NCI-H82 (cell line): ENCODE measurements at places on chromosomes 12 and 14.

- no peak for DNase-seq
Measured at GRCh38 chr12:94089891-94090290, 58.5 kb upstream of the PLXNC1 start.

GRCh38 chr14:96056509-96057422 lies 17.6 kb downstream of the C14orf132 start:
- peak; percentile 93 for DNase-seq

DNA sequence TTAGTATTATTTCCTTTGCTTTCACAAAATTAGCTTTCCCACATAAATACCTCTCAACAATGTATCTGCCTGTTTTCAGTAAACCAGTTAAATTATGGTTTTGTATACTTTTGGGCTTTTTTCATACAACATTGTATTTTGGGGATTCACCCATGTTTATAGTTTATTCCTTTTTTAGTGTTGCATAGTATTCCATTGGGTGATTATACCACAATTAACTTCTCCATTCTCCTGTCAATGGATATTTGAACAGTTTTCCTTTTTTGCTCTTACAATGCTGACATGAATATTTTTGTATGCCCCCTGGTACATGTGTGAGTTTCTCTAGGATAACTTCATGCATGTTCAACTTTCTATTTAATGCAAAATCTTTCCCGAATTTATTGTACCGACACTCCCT lies 12.6 kb upstream of the NDUFA12 start:
- DNase-seq, result no peak

- DNase-seq, result no peak
Measured at GRCh38 chr12:85784096-85784720, 52.0 kb downstream of the RASSF9 start.

DNA sequence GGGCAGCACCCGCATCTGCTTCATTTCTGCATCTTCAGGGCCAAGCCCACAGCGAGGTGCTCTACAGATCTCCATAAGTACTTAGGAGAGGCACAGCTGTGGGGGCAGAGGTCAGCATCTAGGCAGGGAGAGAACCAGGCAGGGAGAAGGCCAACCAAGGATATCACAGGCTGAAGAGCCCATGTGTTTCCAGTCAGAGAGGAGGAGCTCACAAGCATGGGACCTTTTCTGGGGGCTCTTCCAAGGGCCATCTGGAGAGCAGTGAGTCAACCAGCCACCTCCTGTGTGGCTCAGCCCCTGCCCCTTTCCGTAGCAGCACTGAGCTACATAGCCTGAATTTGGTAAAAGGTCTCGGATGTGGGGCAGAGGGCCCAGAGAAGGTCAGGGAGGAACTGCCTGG lies 78.5 kb downstream of the ARL6IP4 start:
- DNase-seq, result peak; percentile 26

DNA sequence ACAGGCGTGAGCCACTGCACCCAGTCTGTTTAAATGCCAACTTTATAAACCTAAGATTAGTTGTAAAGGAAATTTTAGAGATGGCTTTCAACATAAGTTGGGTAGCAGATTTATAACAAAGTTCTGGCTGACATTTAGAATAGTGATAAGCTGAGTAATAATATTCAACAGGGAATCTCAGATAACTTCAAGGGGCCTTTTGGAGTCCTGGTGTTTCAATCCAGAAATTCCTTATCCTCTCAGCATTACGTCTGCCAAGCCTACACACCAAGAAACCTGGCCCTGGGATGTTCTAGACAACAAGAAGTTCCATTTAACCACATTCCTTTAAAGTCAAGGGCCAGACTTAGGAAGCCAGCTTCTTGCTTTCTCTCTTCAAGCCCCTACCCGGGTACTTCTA lies 59.5 kb upstream of the DYRK2 start:
- no peak for DNase-seq

GRCh38 chr12:132685400-132685799 lies 1.7 kb downstream of the POLE start:
- DNase-seq, result no peak

- no peak for DNase-seq
Measured at GRCh38 chr12:65501093-65501621, 222.7 kb downstream of the MSRB3 start.

- DNase-seq, result no peak
Measured at GRCh38 chr12:79299447-79300198, 391.1 kb downstream of the PAWR start.

GRCh38 chr12:111100003-111100402 lies 179.6 kb upstream of the MYL2 start:
- DNase-seq, result no peak

DNA sequence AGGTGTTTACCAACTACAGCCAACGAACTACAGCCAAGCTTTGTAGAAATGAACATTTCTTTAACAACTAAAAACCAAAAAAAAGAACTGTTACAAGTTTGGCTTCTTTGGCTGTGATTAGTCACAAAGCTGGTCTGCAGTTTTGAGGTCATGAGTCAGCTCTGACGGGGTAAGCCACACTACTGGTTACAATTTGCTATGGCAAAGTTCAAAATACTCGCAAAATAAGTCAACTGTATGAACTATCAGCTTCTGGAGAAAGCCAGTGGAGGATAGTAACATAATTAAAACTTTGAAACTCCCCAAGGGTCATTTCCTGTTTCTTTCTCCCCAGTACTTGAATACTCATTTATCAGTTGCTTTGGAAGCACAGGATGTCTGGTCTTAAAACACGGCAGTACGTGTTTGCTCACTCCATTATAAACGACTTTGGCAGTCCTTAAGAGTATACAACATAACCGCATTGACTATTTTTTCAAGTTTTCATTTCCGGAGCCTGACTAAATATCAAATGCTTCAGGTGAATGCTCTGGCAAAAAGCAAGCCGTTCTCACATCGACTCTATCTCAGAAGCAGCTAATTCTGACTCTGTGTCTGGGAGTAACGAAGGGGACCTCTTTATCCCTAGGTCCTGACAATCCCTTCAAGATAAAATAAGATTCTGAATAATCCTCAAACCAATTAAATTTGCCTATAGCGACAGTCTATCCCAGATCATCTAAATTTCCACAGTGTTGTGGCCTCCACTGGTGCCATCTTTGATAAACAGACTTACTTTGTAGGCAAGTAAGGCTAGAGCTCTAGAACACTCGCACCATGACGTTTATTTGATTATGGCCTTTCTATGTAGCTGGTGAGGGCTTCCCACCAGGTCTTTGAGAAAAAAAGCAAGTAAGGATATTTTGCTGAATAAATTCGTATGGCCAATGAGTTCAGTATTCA lies 10.6 kb downstream of the PHLDA1 start:
- no peak for DNase-seq

GRCh38 chr12:4039931-4040330 lies 166.7 kb upstream of the PARP11 start:
- no peak for DNase-seq

DNA sequence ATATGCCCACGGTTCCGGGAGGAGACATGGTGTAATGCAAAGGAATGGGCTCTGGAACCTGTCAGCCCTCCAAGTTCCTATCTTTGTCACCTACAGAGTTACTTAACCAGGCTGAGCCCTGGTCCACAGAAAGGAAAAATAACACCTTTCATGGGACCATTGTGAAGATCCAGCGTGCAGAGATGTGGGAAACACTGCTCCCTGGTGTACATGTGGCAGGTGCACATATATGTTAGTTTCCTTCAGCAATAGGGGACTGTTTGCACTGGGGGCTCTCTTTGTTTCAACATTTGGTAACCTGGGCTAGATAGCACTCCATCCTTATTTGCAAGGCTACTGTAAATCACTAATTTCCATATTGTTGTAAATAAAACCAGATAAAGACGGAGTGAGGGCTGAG lies 72.3 kb downstream of the ANO2 start:
- DNase-seq, result peak; percentile 66

DNA sequence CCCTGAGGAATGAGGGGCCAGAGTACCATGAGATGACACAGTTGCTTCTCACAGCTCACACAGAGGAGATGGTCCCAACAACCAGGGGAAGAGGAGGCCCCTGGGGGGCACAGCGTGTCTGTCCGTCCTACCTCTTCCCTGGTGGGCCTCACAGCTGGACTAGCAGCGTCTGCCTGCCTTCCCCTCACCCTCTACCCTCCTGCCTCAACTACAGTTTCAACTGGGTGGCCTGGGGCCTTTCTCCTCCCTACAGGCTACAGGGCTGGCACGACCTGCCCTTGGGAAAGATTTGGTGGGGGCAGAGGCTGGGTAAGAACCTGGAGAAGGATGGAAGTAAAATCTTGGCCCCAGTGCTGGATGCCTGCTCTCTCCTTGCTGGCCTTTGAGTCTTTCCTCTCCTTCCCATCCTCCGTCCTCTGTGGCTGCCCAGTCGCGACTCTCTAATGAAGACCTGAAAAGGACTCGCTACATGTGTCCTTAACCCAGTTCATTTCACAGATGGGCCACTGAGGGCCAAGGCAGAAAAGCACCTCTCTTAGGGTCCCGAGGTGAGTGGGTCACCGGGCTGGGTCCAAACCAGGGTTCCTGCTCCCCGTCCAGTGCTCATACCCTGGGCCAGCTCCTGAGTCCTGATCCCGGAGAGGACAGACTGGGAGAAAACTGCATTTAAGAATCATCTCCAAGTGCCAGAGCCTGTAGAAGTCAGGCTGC lies 232.5 kb downstream of the BCL11B start:
- DNase-seq, result no peak

DNA sequence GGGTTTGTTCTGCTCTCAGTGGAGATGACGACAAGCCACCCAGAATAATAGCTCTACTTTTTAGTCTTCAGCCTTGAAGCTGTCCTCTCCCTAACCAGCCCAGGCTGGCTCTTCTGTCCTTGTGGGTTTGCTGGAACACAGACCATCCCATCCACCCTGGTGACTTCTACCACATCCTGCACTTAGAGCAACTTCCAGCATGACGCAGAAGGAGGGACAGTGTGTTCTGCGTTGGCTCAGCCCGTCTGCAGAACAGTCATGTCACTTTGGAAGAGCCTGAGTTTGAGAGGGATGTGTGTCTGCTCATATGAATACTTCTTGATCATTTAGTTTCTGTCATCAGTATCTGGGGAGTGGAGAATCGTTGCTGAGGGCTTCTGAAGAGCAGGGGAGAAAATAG lies 198.0 kb downstream of the CACNA1C start:
- no peak for DNase-seq

DNA sequence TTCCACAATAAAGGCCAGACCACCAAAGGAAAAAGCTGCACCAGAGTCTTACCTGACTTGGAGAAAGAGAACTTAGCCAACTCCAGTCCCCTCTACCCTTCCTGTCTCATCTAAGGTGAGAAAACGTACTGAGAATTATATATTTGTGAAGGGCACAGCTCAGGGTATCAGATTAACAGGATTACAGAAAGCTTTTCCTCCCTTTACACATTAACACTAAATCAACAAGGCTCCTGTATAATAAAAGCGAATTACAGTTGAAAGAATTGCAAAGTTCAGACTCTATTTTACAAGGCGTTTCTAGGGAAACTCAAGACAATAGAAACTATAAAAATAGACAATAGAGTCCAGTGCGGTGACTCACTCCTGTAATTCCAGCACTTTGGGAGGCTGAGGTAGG lies 82.7 kb upstream of the RPL10L start:
- DNase-seq, result peak; percentile 4

DNA sequence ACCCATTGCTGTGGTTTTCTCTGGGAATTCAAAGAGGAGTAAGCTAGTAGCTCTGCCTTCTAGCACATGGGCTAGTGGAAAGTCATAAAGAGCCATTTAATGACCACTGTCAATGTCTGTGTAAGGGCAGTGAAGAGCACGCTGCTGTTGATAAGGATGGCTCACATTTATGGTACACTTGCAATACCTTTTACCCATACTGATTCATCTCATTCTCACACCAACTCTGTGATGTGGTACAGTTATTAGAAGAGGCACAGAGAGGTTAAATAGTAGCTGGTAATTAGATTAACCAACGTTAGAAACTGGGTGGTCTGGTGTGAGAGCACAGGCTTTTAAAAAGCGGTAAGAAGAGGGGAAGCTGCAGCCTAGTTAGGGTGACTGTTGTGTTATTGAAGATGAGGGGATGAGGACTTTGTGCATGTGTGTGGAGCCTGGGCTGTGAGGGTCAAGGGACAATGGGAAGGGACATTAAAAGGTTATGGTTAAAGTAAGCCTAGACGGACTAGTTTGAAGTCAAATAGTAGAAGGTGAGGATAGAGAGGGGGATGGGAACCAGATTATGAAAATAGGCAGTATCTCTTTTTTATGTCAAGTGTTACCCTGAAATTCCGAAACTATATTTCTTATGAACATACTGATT lies 25.2 kb downstream of the RASSF3 start:
- DNase-seq, result no peak

DNA sequence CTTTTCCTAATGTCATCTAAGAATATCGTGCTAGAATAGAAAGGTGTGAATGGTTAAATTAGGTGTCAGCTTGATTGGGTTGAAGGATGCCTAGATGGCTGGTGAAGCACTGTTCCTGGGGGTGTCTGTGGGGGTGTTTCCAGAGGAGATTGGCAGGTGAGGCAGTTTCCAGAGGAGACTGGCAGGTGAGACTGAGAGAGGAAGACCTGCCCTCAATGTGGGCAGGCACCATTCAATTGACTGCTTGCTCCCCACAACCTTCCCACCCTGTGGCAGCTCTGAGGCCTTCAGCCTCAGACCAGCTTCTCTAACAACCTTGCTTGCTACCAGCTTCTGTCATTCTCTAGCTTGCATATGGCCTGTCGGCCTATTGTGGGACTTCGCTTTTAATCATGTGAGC lies 9.2 kb downstream of the RNASE9 start:
- no peak for DNase-seq

GRCh38 chr12:72448805-72449204 lies 176.6 kb downstream of the TRHDE start:
- no peak for DNase-seq

- no peak for DNase-seq
Measured at GRCh38 chr14:100348253-100348729, 25.2 kb downstream of the SLC25A47 start.

- DNase-seq, result peak; percentile 40
Measured at GRCh38 chr14:105299654-105300541, 903 bp downstream of the BRF1 start.

GRCh38 chr14:97275276-97275675 lies 478.1 kb downstream of the VRK1 start:
- DNase-seq, result no peak
